ENCODE measurements at places on chromosomes 3 and 15.

- no peak for DNase-seq
Observed at GRCh38 chr3:124584245-124584551, 146.1 kb upstream of the UMPS start.

- DNase-seq: no peak
Observed at GRCh38 chr15:88612186-88612796, 8.8 kb upstream of the AEN start.

DNA sequence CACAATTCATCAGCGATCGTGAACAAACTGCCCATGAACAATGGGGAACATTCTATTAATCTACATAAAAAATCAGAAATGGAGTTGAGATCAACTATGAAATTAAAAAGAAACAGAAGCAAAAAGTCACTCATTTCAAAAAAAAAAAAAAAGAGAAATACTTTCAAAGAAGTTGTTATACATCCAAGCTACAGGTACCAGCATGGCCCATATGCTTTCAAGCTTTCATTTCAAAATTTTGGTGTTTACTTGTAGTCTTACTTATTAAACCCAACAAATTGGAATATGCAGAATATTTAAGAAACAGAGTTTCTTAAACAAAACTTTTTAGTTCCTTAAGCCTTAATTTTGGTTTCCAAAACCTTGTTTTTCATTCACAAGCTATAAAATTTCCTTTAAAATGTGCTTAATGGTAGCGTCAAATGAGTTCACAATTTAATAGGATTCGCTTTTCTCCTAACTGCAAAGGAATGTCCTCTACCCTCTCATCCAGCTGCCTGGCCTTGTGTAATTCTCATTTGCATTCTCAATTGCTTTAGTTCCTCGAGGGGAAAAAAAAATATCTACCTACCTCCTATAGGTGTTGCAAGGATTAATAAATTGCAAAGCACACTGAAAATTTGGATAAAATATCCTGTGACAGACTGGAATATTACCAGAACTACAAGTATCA, 565.2 kb downstream of the ROBO1 start:
- DNase-seq: no peak

GRCh38 chr3:40608091-40608490, 83.3 kb downstream of the ZNF621 start:
- no peak for DNase-seq

DNA sequence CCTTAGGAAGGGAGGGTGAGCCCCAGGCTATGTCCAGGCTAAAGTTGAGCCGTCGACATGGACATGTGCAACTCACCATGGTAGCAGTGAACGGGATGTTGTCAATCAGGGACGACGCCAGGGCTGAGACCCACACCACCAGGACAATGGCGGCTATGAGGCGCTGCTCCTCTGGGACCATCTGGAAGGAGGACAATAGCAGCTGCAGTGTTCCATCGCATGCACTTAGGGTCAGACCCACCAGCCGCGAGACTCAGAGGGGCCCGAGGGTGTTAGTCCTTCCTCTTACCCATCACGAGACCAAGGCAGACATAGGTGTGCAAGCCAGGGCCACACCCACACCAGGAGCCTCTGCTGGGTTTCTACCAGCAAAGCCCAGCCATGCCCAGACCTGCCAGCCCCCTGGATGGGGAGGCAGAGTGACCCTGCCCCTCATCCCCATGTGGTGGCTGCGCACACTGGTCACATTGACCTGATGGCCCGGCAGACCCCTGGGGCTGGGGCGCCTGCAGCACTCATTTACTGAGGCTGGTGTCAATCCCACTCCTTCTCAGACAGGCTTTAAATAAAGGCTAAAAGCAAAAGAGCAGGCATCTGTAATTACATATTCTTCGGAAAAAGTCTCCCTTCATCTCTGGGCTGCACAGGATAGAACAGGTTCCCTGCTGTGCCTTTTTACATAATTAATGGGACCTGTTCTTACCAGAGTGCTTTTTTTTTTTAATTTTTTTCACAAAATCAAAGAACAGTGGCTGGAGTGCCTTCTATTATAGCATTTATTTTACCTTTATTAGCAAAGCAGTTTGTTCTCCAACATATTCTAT, 227.8 kb downstream of the OCA2 start:
- no peak for DNase-seq

- no peak for DNase-seq
Observed at GRCh38 chr3:115673881-115674280, 50.6 kb downstream of the GAP43 start.

DNA sequence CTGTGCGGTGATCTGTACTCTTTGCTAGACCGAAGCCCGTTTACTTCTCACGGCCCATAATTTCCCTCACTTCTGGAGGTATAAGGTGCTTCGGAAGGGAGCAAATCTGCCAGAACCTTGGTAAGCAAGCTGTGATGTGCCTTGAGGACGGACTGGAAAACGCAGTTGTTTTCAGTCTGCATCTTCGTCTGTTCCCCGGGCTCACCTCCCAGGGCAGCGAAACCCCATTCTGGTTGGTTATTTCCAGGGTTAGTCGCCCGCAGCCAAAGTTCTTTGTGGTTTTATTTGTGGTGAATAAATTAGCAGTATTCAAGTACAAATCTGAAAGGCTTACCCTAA, 401 bp downstream of the RAMAC start:
- DNase-seq: no peak

- no peak for DNase-seq
Observed at GRCh38 chr3:22113453-22113852, 362.4 kb upstream of the ZNF385D start.

DNA sequence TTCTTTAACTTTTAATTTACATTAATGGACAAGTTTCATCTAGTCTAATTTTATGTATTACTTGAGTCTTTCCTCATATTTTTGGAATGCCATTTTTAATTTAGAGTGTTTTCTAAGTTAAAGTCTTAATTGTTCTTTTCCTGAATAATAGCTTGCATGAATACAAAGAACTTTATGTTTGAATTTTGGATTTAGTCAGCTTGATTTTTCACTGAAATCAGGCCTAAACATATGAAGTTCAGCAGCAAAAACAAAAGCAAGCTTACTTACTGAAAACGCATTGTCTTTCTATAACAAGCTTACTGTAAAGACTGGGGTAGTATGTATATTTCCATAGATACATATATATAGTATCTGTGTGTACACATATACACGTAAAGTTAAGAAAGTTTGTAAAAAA, 126.0 kb downstream of the ZBTB20 start:
- DNase-seq: no peak
